Bronchial smooth muscle cell (primary cell): ENCODE measurements at places on chromosomes 16 and 17. TPM values are rescaled to one million over a fixed set of nuclear protein-coding genes. Genes with fewer than 3 reads are reported as not detected.

CLEC19A gene
- not detected in 2 replicates for total RNA-seq

SULT1A1 gene
- 0.60 and 5.2 TPM in 2 replicates for total RNA-seq

TNFRSF13B gene
- total RNA-seq, result 0.09 TPM in 1 of 2 replicates, not detected in the other

SOX15 gene
- total RNA-seq, result 0.17 and 0.32 TPM in 2 replicates

TOP2A gene
- total RNA-seq, result 1.7 and 14.8 TPM in 2 replicates

ZNF750 gene
- 0.09 TPM in 1 of 2 replicates, not detected in the other for total RNA-seq

TNP2 gene
- not detected in 2 replicates for total RNA-seq

TP53TG3F gene
- total RNA-seq, result not detected in 2 replicates

SPATA22 gene
- not detected in 2 replicates for total RNA-seq

UTS2R gene
- total RNA-seq, result not detected in 2 replicates
